Choroid plexus epithelial cell (primary cell): ENCODE measurements at places on chromosomes 13 and 19.

GRCh38 chr19:291561-292280, 518 bp upstream of the PLPP2 start:
- no peak for DNase-seq

DNA sequence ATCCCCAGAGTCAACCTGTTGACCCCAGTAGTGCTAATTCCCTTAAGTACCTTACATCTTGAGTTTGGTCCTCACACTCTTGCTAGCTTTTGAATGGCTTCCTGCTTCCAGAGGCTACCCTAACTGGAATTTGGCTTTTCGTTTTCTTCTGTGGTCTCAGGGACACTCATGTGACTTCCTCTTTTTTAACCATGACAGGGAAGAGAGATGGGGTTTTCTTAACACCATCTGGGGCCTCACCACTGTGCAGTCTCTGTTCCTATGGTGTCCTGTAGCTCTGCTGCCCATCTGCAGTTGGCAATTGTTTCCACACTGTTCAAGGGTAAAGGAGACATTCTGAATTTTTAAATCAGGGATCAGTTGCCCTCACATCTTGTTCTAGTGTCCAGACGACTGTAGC, 66.7 kb downstream of the SLC10A2 start:
- DNase-seq = no peak

- no peak for DNase-seq
Observed at GRCh38 chr19:13841962-13842290, 35.0 kb upstream of the NANOS3 start.

GRCh38 chr13:24282256-24282655, 27.1 kb upstream of the C1QTNF9 start:
- DNase-seq = no peak

GRCh38 chr19:57028804-57029525, 90.8 kb upstream of the USP29 start:
- DNase-seq = no peak

DNA sequence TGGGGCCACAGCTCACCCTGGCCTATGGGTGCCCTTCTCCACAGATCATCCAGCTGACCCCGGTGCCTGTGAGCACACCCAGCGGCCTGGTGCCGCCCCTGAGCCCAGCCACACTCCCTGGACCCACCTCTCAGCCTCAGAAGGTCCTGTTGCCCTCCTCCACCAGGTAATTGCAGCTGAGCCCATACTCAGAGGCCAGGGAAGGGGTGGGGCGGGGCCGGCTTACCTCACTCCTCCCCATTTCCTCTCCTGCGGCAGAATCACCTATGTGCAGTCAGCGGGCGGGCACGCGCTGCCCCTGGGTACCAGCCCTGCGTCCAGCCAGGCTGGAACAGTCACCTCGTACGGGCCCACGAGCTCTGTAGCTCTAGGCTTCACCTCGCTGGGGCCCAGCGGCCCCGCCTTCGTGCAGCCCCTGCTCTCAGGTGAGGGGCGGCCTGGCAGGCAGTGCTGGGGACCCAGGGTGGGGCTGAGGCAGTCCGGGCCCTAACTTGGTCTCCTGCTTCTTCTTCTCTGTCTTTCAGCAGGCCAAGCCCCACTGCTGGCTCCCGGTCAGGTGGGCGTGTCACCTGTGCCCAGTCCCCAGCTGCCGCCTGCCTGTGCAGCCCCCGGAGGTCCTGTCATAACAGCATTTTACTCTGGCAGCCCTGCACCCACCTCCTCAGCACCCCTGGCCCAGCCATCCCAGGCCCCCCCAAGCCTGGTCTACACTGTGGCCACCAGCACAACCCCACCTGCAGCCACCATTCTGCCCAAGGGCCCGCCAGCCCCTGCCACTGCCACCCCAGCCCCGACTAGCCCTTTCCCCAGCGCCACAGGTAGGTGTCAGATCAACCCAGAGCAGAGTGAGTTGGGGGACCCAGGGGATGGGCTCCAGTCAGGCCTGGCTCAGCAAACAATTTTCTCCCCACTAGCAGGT, 9.6 kb upstream of the PRR19 start:
- no peak for DNase-seq

GRCh38 chr13:113665597-113666328, 1.3 kb upstream of the GRK1 start:
- no peak for DNase-seq

DNA sequence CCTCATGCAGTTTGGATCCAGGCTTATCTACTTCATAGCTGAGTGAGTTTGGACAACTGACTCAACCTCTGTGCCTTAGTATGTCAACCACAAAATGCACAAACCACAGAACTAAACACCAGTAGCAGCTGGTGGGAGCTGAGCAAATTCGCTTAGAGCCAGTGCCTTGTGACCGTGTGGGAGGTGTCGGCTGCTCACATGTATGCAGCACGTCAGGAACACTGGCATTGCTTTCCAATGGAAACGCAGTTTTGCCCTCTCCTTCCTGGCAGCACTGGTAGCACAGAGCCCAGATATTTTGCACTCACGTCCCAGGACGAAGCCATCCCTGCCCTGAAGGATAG, 8.3 kb upstream of the NTN5 start:
- DNase-seq = peak; percentile 77

GRCh38 chr13:104114101-104114500, 1047.9 kb upstream of the SLC10A2 start:
- DNase-seq = peak; percentile 76

- DNase-seq = peak; percentile 96
Observed at GRCh38 chr13:29923554-29924481, 73.4 kb upstream of the UBL3 start.

DNA sequence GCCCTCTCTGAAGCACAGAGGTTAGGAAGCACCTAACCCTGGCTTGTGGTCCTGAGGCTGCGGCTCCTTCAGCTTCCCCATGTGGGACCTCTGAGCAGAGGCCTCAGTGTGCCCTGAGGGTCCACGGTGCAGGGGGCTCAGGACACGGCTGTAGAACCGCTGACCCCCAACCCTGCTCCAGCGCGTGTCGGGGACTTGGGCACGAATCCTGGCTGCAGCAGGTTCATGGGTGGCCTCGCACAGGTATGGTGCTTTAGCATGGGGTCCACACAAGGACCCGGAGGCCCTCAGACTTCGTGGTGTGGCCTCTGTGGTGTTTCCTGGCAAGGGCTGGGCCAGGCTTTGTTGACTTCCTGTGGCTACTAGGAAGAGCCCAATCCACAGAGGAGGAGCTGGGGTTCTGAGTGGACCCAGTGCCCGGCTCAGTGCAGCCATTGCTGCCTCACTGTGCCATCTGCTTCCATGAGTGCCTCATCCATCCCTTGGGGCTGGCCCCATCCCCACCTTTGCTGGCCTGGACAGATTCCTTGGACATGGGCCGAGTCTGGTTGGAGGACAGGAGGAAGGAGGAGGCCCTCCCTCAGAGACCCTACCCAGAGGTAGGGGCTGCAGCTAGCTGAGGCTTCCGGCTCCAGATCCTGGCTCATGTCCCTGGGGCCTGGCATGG, 24.5 kb downstream of the ZBTB7A start:
- no peak for DNase-seq

DNA sequence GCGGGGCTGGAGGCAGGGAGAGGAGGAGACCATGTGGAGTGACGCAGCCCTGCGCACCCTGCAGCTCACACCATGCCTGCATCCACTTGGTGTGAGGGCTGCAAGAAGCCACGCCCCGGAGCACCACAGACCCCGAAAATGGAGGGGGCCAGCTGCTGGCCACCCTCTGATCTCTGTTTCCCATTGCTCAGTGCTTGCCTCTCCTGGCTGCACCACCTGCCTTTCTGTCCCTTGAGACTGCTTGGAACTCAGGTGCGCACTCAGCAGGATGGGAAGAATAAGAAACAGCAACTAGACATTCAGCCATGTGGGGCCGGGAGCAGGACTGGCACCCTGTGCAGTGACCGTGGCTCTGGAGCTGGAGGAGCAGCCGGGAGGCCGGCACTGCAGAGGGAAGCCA, 64.0 kb downstream of the ANKRD10 start:
- DNase-seq = no peak

DNA sequence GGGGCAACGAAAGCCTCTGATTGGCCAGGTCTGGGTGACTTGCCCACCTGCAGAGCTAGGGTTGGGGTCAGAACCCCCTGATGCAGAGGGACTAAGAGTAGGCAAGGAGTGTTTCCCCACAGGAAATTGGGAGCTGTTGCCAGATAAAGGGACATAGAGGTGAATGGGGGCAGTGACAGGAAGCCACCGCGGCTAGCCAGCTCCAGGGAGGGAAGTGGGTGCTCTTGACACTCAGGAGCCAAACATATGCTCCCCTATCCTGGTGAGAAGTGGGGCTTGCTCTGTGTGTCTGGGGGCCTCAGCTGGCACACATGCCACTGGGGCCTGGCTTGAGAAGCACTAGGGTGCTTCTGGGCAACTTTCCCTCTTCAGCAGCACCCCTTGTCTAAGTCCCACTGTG, 26.0 kb downstream of the WDR88 start:
- no peak for DNase-seq

- DNase-seq = no peak
Observed at GRCh38 chr13:114282041-114282670, 755 bp downstream of the UPF3A start.

- DNase-seq = peak; percentile 63
Observed at GRCh38 chr19:44653977-44654774, 10.5 kb downstream of the PVR start.

DNA sequence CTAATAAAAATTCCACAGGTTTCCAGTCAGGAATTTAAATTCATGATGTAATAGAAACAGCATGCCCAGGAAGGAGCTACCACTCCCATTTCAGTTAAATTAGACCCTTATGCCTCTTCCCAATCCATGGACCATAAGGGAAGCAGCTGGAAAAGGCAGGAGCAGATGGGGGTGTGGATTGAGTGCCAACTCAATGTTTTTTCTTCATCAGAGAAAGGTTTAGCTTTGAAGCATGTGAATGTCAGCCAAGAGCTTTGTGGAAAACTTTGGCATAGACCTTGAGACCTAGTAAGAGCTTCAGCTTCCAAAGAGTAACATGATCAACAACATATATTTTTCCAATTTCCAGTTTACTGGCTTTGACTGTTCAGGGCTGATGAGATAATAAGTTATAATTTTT, 2139.9 kb downstream of the PCDH9 start:
- no peak for DNase-seq

GRCh38 chr13:101661839-101662238, 209.4 kb downstream of the ITGBL1 start:
- no peak for DNase-seq

DNA sequence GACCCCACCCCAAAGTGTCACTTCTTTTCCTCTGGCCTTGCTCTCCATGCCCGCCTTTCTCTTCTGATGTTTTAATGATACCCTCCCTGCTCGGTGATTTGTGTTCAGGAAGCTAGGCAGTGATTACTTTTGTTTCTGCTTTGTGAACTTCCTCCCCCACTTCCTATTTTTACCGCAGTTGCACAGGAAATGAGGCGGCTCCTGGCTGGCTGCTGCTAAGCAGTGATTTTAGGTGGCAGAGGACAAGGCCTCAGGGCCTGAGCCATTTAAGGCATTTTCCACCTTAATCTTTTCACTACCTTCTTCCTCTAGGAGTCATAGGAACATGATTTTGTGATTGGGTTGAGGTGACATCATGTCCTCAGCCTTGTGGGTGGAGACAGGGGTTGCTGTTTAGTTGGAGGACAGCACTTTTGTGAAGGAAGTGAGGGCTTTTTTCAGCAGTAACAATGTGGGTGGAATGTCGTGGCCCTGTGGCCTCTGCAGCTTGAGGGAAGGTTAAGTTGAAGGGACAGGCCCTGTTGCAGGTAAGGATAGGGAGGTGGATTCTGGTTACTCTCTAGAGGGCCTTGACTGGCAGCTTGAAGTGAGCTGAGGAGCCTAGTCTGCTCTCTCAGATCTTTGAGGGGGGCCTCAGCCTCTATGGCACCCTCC, 15.7 kb downstream of the GARRE1 start:
- DNase-seq = peak; percentile 70

GRCh38 chr13:30204564-30204963, 102.8 kb downstream of the KATNAL1 start:
- no peak for DNase-seq

- no peak for DNase-seq
Observed at GRCh38 chr13:110868720-110869119, 46.1 kb downstream of the ANKRD10 start.

DNA sequence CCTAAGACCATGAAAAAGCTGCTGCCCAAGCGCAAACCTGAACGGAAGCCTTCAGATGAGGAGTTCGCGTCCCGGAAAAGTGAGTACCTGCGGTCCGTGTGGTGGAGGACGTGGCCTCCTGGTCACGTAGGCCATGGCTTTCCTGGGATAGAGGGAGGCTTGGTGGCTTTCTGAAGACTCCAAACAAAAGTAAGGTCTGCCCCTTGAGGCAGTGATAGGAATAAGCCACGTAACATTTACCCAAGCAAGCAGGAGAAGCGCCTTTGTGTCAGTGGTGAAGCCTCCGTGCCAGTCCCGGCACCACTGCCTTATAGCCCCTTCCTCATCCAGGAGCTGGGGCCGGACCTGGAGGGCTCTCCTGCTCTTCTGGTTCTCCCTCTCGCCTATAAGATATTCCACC, 34.3 kb upstream of the TEX29 start:
- DNase-seq = no peak

DNA sequence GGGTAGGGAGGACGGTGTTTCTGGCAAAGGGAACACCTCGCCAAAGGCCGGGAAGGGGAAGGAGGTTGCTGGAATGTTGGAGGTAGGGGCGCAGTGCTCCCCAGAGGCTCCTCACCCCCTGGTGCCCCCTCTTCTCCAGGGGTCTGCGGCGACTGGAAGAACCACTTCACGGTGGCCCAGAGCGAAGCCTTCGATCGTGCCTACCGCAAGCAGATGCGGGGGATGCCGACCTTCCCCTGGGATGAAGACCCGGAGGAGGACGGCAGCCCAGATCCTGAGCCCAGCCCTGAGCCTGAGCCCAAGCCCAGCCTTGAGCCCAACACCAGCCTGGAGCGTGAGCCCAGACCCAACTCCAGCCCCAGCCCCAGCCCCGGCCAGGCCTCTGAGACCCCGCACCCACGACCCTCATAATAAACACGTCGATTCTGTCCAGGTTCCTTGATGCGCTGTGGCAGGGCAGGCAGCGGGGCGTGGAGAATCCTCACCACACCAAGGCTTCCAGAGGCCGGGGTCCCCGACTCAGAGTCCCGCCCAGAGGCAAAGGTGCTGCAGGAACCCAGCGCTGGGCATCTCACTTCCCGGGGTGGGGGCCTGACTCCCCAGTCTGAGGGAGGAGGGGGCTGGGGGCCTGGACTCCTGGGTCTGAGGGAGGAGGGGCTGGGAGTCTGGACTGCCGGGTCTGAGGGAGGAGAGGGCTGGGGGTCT, 7.4 kb upstream of the SPACA4 start:
- no peak for DNase-seq

DNA sequence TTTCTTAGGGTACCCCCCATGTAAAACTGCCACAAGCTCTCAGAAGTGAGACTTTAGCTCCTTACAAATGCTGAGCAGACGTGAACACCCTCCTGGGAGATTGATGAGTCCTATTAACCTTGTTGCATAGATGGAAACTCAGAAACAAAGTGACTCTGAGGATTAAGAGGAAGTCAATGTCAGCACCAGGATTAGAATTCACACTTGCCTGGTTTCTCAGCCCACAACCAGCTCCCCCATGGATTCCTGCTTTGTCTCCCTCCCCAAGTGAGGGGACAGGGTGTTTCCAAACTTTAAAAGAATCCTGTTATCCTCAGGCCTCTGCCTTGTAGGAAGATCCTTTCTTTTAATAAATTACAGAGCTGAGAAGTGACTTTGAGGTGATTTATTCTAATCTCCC, 324.4 kb downstream of the NDFIP2 start:
- DNase-seq = no peak
